Tibial nerve (tissue), 4 donors: ENCODE measurements at places on chromosomes 12 and 14.

DNA sequence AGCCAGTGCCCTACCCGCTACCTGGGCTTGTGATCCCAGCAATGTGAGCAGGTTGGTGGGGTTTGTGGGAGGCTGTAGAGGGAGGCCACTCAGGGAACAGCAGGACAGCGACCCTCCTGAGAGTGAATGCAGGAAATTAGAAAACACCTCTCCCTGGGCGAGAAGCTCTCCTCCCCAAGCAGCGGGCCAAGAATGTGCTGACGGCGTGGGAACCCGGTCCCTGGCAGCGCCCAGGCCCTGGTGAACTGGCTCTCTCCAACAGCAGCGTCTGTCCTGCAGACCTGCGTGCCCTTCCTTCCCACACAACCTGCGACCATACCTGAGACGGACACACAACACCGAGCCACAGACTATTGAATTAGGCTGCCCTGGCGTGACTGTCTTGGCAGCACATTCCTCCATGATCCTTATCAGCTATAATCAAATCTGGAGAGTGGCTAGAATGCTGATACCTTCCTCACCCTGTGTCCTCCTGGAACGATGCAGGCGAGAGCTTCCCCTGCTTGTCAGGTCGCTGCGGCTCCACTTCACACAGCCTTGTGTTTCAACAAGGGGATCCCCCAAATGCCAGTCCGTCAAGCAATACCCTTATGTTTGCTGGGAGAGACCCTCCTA is 114.8 kb upstream of the GSC start:
- no peaks in the 10 kb centered on the region for H3K4me1 ChIP-seq
- H3K36me3 ChIP-seq = no peaks in the 10 kb centered on the region
- H3K27ac ChIP-seq = no peak overlapping the region
- H3K4me3 ChIP-seq = no peak overlapping the region

- H3K4me1 ChIP-seq = no peaks in the 10 kb centered on the region
- no peaks in the 10 kb centered on the region for H3K36me3 ChIP-seq
- H3K27ac ChIP-seq = no peak overlapping the region
- no peak for DNase-seq
These were observed 22.7 kb upstream of the DHRS2 start for GRCh38 chr14:23613242-23614070.

DNA sequence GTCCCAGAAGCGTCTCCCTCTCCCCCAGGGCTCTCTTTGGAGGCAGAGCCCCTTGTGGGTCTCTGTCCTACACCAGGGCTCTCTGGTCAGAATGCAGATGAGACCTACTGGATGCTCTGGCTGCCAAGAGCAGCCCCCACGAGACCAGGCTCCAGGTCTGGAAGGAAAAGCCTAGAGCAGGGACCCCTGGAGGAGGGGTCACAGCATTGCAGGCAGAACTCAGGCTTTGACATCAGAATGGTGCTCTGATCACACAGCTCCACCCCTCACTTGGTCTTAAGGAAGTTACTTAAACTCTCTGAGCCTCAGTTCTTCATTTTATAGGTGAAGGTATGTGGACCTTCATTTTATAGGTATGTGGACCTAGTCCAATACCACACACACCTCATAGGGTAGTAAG is 83.1 kb downstream of the ARL6IP4 start:
- no peak overlapping the region for H3K4me3 ChIP-seq
- peaks cover 43% of the 10 kb centered on the region for H3K4me1 ChIP-seq
- no peak overlapping the region for H3K27ac ChIP-seq
- no peaks in the 10 kb centered on the region for H3K36me3 ChIP-seq

GRCh38 chr12:12017135-12017581 is 53.6 kb upstream of the BCL2L14 start:
- H3K4me3 ChIP-seq = no peak overlapping the region
- H3K27me3 ChIP-seq = no peaks in the 10 kb centered on the region
- DNase-seq = no peak
- H3K27ac ChIP-seq = no peak overlapping the region

- peak overlapping the region; percentile 72 for H3K27ac ChIP-seq
- H3K27me3 ChIP-seq = no peaks in the 10 kb centered on the region
- no peaks in the 10 kb centered on the region for H3K36me3 ChIP-seq
- no peak for DNase-seq
These were observed 11.9 kb downstream of the PLEKHG6 start for GRCh38 chr12:6322352-6322751.

- H3K27me3 ChIP-seq = no peaks in the 10 kb centered on the region
- H3K27ac ChIP-seq = no peak overlapping the region
- DNase-seq = no peak
- H3K36me3 ChIP-seq = peaks cover 7% of the 10 kb centered on the region
- H3K4me3 ChIP-seq = no peak overlapping the region
These were observed 33.3 kb upstream of the ALDH2 start for GRCh38 chr12:111733340-111733915.

GRCh38 chr12:90940872-90941499 is 14.0 kb downstream of the CCER1 start:
- H3K27ac ChIP-seq = no peak overlapping the region
- no peak for DNase-seq
- H3K27me3 ChIP-seq = no peaks in the 10 kb centered on the region
- H3K36me3 ChIP-seq = no peaks in the 10 kb centered on the region

GRCh38 chr12:132825089-132825488 is 3.6 kb downstream of the GOLGA3 start:
- peaks cover 18% of the 10 kb centered on the region for H3K4me1 ChIP-seq
- no peaks in the 10 kb centered on the region for H3K36me3 ChIP-seq
- H3K27ac ChIP-seq = no peak overlapping the region

GRCh38 chr12:13562915-13563742 is 366.6 kb downstream of the EMP1 start:
- no peak overlapping the region for H3K27ac ChIP-seq
- DNase-seq = no peak
- H3K4me1 ChIP-seq = no peaks in the 10 kb centered on the region
- no peak overlapping the region for H3K4me3 ChIP-seq

DNA sequence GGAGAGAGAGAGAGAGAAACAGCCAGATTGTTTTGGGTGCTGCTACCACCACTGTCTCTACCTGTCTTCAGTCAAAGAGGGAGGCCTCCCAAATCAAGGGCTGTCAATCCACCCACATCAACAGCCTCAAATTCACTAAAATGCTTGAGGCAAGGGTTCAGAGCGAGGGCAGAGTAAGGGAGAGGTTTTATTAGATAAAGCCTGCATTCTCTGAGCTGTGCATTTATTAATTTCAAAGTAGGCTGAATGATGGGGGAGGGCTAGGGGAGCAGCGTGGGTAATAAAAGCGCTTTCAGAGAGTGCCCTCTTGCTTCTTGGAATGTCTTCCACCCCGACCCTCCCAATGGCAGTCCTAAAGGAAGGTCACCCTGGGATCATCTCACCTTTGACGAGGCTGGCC is 636.5 kb upstream of the TBX3 start:
- H3K4me1 ChIP-seq = no peaks in the 10 kb centered on the region
- no peak overlapping the region for H3K27ac ChIP-seq
- H3K4me3 ChIP-seq = no peak overlapping the region

GRCh38 chr12:60100160-60100559 is 504.3 kb downstream of the SLC16A7 start:
- no peaks in the 10 kb centered on the region for H3K4me1 ChIP-seq
- DNase-seq = no peak
- H3K27me3 ChIP-seq = no peaks in the 10 kb centered on the region
- H3K27ac ChIP-seq = no peak overlapping the region
- no peak overlapping the region for H3K4me3 ChIP-seq
- no peaks in the 10 kb centered on the region for H3K36me3 ChIP-seq

- no peak overlapping the region for H3K27ac ChIP-seq
- H3K36me3 ChIP-seq = no peaks in the 10 kb centered on the region
- DNase-seq = no peak
These were observed 97.2 kb downstream of the FBXL14 start for GRCh38 chr12:1497161-1497560.

DNA sequence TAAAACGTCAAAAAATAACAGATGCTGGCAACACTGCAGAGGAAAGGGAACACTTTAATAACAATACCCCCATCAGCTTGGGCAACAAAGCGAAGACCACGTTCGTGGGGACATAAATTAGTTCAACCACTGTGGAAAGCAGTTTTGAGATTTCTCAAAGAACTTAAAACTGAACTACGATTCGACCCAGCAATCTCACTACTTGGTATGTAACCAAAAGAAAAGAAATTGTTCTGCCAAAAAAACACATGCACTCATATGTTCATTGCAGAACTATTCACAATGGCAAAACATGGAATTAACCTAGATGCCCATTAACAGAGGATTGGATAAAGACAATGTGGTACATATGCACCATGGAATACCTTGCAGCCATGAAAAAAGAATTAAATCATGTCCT is 81.2 kb upstream of the RAP1B start:
- H3K27me3 ChIP-seq = no peaks in the 10 kb centered on the region
- H3K27ac ChIP-seq = no peak overlapping the region
- no peak for DNase-seq
- H3K4me3 ChIP-seq = no peak overlapping the region
- H3K4me1 ChIP-seq = no peaks in the 10 kb centered on the region
- no peaks in the 10 kb centered on the region for H3K36me3 ChIP-seq

DNA sequence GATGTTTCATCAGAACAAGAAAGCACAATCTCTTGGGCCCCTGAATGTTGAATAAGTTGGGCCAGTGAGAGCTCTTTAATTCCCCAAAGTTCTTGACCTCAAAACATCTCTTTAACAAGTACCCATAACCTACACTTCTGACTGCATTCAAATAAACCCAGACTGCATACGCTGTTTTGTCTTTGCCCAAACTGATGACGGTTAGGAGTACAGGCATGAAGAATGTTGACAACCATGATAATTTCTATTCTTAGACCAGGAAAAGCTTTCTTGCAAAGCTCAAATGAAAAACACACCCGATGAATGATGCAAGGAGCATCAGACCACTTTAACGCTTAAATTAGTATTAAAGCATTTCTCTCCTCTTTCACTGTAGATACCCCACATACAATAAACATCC is 11.7 kb upstream of the RAB3IP start:
- no peaks in the 10 kb centered on the region for H3K4me1 ChIP-seq
- H3K27me3 ChIP-seq = no peaks in the 10 kb centered on the region
- no peak overlapping the region for H3K27ac ChIP-seq
- H3K36me3 ChIP-seq = no peaks in the 10 kb centered on the region

DNA sequence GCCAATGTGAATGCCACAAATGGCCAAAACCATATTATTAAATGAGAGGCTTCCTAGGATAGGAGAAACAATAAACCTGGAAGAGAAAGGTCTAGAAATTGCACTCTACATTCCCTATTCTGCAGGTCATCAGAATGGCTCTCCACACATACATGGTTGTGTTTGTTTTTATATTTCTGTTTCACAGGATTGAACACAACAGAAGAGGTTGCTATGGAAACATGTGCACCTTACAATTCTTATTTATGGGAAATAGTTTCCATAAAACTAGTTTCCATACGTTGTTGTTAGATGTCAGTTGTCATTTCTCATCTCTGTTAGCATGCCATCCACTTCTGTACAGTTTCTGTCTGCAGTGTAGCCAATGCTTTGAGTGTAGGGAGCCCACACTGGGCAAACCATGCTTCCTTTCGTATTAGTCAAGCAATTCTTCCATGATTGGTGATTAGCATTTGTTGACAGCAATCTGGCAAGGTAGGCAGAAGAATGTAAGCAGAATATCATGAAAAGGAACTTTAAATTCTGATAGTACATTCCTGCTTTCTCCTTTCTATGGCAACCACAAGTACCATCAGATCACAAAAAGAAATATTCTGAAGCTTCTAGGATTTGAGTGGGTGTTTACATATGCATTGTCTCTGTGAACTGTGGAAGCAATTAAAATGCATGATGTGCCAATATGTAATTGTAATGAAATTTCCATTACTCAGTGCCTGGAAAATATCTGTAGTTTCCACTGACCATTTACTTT is 141.6 kb upstream of the AVPR1A start:
- no peak overlapping the region for H3K4me3 ChIP-seq
- no peaks in the 10 kb centered on the region for H3K27me3 ChIP-seq
- no peaks in the 10 kb centered on the region for H3K36me3 ChIP-seq
- H3K27ac ChIP-seq = no peak overlapping the region
- no peaks in the 10 kb centered on the region for H3K4me1 ChIP-seq

- no peak overlapping the region for H3K27ac ChIP-seq
- no peaks in the 10 kb centered on the region for H3K4me1 ChIP-seq
- H3K27me3 ChIP-seq = no peaks in the 10 kb centered on the region
- no peak for DNase-seq
These were observed 127.5 kb downstream of the TGFB3 start for GRCh38 chr14:75854111-75854799.

- peaks cover 28% of the 10 kb centered on the region for H3K4me1 ChIP-seq
- no peak overlapping the region for H3K4me3 ChIP-seq
- H3K27me3 ChIP-seq = no peaks in the 10 kb centered on the region
- DNase-seq = no peak
- no peaks in the 10 kb centered on the region for H3K36me3 ChIP-seq
- peak overlapping the region; percentile 98 for H3K27ac ChIP-seq
These were observed 1.7 kb upstream of the KLC1 start for GRCh38 chr14:103627073-103628025.

GRCh38 chr14:58272588-58273372 is 25.6 kb upstream of the ARID4A start:
- DNase-seq = no peak
- peaks cover 25% of the 10 kb centered on the region for H3K4me1 ChIP-seq
- H3K27ac ChIP-seq = no peak overlapping the region
- H3K27me3 ChIP-seq = no peaks in the 10 kb centered on the region
- H3K4me3 ChIP-seq = no peak overlapping the region

DNA sequence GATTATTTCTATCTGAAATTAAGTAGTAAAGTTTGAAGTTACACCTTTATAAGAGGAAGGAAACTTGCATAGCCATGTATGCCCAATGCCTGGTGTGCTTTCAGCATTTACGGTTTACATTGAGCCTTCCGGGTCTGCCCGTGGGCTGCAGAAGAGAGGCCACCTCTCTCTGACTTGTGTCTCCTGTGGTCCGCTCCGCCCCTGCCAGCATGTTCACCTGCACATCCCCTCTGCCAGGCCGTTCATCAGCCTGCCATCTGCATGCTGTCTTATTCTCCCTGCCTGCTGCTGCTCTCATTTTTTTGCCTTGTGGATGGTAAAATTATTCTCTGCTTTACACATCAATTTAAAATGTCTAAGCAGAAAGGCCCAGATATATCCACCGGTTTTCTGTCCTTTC is 41.5 kb upstream of the DYNC1H1 start:
- H3K36me3 ChIP-seq = peaks cover 65% of the 10 kb centered on the region
- H3K4me1 ChIP-seq = no peaks in the 10 kb centered on the region
- no peaks in the 10 kb centered on the region for H3K27me3 ChIP-seq
- H3K4me3 ChIP-seq = no peak overlapping the region
- no peak for DNase-seq

- no peak for DNase-seq
- H3K36me3 ChIP-seq = no peaks in the 10 kb centered on the region
- H3K27ac ChIP-seq = no peak overlapping the region
- no peaks in the 10 kb centered on the region for H3K27me3 ChIP-seq
- no peak overlapping the region for H3K4me3 ChIP-seq
- H3K4me1 ChIP-seq = no peaks in the 10 kb centered on the region
These were observed 413.6 kb downstream of the BTG1 start for GRCh38 chr12:91732086-91732485.
